B cell (primary cell): ENCODE measurements at places on chromosomes 4 and X.

DNA sequence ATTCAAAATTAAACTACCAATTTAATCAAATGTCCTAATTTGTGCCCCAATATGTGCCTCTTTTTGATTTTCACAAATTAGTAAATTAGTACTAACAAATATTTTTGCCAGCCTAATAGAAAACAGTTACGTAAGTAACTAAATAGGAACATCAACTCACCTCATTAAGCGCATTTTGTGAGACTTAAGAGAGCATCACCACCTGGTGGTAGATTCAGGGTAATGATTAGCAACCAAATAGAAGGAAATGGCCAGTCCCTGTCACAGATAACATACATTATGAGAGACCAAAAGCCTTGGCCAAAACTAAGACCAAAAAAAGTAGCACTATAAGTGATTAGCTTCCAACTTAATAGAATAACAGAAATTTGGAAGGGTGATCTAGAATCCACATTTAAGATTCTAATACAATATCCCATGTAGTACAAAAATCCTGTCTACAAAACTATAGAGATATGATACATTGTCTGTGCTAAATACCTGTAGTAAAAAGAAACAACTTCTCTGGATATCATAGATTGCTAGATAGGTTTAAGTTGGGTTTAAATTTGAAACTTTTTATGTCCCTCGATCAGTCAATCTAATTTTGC, 46.7 kb downstream of the C4orf46 start:
- DNase-seq, result peak; percentile 39

DNA sequence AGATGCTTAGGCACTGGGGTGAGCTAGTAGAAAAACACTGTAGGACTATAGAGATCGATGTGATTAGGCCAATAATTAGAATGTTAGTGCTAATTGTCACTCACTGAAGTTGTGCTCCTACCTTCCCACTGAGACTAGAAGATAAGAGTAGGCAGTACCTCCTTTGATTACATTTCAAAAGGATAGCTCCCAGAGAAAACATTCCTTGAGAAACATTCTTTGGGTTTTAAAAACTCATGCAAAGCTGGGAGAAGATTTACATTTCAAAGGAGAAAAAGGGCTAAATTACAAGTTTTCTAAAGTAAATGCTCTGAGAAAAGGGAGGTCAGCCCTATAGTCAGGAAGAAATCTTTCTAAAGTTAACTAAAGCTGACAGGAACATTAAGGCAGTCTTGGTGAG, 860.3 kb upstream of the NDST4 start:
- no peak for DNase-seq

DNA sequence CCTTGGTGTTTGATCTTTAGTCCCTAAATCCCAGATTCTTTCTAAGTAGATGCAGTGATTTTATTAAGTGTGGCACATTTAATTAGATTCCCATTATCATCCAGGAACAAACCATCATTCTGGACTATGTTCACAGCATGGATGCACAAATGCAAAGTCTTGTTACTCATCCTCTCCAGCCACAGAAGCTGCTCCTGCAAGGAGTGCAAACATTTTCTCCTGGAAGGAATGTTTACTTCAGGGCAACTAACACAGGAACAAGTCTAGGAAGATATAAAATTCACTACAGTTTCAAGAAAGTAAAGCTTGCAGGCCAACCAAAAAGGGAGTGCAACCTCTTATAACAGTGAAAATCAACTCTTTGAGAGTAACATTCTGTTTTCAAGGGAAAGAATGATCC, 106.0 kb downstream of the IQCM start:
- no peak for DNase-seq

DNA sequence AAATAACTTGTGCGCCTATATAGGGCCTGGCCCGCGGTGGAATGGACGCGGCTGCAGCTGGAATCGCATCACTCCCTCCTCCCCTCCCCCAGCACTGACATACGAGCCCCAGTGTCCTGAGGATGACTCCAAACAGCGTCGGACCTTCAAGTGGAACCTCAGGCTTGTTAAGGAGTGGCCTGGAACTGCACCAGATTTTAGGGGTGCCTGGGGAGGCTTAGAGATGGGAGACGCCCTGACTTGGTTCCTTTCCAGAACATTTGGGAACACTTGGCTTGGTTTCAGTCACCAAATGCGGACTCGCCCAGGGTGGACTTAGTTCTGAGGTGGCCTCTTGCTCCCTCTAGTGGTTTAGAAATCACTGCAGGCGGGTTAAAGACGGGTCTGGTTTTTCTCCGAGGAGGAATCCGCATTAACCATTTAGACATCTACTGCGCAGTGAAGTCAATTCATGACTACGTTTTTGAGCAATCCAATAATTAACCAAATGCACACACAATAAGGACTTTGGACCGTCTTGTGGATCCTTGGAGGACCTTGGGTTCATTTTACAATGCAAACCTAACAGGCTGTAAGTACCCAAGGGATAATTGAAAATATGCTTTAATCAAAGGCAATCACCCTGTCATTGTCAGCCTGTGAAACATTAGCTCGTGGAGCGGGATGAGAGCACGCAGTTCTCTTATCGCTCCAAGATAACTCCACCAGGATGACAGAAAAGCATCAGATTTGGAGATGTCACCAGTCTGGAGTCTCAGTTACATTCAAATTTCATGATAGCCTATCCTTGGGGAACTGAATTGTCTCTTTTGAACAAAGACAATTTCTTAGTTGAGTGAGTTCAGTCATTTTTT, 11.2 kb upstream of the PDGFRA start:
- DNase-seq, result peak; percentile 75

- DNase-seq, result no peak
Measured at GRCh38 chr4:13922873-13923645, 295.5 kb upstream of the BOD1L1 start.

- DNase-seq, result peak; percentile 10
Measured at GRCh38 chrX:41005445-41005992, 79.7 kb upstream of the USP9X start.

DNA sequence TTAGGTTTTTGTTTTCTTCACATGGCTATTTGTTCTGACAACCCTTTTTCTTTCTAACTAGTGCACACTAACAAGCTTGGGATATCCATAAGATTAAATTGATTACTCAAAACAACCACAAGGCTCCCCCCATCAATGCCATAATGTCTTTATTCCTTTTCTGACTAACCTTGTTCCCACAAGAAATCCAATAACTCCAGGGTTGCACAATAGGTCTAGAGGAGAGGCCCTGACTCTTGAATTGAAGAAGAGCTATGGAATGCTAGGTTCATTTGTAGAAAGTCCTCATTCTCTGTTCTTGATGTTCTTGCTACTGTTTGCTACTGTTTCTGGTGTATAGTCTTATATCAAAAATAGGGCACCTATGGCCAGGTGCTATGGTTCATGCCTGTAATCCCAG, 71.0 kb downstream of the PRRG1 start:
- no peak for DNase-seq

DNA sequence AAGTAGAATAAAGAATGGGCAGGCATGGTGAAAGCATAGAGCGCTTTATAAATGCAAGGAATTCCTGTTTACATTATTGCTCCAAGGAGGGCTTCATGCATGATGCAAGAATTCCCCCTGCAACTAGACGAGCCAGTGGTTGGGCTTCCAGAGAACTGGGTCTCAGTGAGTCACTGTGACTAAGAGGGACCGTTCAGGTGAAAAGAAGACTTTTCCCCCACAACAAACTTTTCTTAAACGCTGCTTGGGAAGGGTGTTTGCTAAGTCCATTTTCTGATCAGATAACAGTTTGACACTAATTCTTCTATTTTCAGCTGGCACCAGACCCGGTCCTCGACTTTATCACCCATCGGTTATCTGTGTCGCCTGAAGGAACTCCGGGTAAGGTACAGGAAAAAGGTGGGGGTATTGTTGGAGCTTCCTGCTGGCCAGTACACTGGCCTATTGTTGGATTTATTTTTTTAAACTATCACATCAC, 40.1 kb downstream of the LDB2 start:
- no peak for DNase-seq

GRCh38 chrX:28850955-28851354, 263.7 kb downstream of the IL1RAPL1 start:
- no peak for DNase-seq

GRCh38 chrX:1673337-1673736, 58.5 kb downstream of the ASMT start:
- peak; percentile 62 for DNase-seq

DNA sequence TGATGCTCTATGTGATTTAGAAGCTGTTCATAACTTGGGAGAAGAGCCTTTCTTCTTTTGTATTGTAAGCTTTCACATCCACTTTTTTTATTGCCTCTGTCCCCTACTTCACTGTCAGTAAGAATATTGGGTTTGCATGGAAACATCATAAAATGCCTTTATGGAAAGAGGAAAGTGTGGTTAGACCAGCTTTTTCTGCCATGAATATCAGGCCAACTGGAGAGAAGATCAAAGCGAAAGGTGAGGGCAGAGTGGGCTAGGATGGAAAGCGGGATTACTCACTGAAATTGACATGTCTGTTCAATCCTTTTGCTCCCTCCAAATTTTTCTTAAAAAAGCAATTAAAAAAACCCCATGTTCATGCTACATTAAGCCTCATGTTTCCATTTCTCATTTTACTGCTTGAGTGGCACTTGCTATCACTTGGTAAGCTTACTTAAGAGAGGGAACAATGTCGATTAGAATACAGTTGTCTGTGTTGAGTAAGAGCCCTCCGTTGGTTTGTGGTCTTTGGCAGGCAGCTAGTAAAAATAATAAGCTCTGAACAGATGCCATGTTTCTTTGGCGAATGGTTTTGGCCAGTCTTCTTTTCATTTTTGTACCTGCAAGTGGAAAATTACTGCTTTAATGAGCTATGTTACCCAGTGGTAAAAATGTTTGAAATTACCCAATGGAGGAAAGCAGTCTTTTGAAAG, 35.9 kb downstream of the SUPT20HL1 start:
- no peak for DNase-seq
